ENCODE measurements at places on chromosomes 16 and 17.
A peak's percentile ranks its signal among the peaks of the same experiment; 100 is the strongest.

GRCh38 chr16:73846356-73846755 is 450.3 kb upstream of the PSMD7 start:
- DNase-seq, result no peak

DNA sequence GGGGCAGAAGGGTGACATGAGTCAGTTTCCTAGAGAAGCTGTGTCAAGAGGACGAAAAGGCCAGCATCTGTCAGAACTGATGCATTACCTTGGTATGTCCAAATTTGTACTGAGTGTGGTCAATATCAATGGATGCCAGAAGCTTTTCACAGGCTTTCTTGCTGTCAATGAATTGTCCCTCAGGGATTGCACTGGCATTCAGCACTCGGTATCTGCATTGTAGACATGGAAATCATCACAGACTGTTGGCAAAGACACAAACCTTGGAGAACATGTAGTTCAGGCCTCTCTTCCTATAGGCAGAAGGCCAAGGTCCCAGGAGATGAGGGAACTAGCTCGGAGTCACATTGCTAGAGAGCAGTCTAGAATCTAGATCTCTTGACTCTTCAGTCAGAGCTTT is 16.6 kb downstream of the MYH3 start:
- no peak for DNase-seq

DNA sequence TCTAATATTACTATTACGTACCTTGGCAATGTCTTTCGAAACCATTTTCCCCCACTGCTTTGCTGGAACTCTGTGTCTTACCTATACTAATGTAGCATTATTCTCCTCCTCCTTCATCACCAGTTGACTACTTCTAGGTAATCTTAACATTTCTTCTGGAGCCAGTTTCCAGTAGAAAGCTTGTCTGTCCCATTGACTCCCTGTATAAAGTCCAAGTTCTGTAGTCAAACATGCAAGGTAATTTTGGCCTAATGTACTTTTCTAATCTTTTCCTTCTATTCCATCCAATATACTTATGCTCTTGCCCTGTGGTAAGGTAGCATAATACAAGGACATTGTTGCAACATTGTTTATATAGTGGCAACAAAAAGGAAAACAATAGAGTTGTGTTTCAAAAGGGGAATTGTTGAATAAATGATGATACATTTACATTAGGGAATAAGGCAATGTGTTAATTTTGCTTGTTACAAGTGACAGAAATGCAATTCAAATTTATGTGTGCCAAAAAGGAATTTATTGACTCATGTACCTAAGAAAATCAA is 27.9 kb downstream of the OMG start:
- DNase-seq, result no peak

DNA sequence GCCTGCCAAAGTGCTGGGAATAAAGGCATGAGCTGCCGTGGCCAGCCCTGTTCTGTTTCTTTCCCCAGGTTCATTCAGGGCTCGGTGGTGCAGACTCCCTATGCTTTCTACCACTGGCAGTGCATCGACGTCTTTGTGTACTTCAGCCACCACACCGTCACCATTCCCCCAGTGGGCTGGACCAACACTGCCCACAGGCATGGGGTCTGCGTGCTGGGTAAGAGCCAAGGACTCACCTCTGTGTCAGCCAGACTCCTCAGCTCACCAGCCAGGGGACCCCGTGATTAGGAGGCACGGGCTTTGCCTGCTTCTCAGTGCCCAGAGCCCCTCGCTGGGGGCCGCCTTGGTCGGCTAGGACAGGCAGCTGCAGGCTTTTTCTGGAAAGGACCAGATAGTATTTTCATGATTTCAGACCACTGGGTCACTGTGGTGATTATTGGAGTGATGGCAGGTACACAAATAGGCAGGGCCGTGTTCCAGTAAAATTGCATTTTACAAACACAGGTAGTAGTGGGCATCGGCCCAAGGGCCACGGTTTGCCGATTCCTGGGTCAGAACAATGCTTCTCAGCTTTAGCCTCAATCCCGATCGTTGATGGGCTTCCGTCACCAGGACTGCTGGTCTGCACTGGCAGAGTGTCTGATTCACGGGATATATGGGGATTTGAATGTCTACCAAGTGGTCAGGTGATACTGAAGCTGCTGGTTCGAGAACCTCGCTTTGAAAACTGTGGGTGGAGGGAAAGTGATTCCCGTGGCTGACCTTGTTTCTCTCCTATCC is 5.0 kb downstream of the ENGASE start:
- no peak for DNase-seq

DNA sequence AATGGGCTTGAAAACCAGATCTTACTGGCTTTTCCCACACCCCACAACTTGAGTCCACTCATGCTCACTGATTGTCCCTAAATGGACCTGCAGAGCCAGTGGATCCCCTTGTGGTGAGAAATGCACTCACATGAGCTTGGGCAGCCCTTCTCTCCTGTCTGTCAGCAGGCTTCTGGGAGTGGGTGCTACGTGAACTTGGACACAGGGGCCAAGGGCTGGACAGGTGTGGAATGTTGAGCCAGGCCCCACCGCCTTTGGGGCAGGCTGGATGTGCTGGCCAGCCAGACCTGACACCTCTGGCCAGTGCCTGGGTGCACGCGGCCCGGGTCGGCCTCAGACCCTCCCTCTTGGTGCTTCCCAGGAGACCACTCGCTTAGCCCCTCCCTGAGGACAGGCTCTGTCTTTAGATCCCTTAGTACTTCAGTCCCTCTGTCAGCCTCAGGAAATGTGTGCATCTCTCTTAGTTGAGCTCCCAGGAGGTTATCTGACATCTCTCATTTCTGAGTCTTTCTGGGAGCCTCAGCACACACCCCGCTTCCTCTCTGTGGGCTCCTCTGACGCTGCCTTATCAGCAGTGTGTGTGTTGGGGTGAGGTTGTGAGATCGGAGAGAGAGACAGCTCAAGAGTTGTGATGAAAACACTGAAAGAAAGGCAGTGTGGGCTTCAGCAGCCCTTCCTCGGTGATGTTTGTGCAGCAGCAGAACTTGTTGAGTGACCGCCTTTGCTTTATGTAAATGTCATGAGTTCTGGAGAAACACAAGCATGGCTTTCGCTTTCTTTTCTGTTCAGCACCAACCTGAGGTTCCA is 117.0 kb downstream of the RAB11FIP4 start:
- peak; percentile 68 for DNase-seq

DNA sequence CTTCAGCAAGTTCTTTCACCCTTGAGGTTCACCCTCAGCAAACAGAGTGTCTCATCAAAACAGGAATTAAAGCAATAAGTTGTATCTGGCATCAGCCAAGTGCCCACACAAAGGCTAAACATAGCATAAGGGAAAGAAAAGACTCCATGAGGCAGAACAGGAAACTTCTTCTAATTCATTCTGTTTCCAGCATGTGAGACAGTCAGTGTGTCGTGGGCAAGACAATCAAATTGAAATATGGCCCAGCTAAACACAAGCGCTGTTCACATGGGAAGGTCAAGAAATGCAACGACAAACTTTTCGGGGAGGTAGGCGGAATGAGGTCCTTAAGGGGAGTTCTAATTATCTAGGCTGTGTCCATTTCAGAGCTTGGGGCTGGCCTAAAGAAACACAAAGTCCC is 393.4 kb downstream of the HAPSTR1 start:
- no peak for DNase-seq

GRCh38 chr16:31063843-31064611 is 10.0 kb downstream of the ZNF668 start:
- no peak for DNase-seq

- DNase-seq, result no peak
These were observed 161.3 kb downstream of the WSCD1 start for GRCh38 chr17:6231465-6231864.

DNA sequence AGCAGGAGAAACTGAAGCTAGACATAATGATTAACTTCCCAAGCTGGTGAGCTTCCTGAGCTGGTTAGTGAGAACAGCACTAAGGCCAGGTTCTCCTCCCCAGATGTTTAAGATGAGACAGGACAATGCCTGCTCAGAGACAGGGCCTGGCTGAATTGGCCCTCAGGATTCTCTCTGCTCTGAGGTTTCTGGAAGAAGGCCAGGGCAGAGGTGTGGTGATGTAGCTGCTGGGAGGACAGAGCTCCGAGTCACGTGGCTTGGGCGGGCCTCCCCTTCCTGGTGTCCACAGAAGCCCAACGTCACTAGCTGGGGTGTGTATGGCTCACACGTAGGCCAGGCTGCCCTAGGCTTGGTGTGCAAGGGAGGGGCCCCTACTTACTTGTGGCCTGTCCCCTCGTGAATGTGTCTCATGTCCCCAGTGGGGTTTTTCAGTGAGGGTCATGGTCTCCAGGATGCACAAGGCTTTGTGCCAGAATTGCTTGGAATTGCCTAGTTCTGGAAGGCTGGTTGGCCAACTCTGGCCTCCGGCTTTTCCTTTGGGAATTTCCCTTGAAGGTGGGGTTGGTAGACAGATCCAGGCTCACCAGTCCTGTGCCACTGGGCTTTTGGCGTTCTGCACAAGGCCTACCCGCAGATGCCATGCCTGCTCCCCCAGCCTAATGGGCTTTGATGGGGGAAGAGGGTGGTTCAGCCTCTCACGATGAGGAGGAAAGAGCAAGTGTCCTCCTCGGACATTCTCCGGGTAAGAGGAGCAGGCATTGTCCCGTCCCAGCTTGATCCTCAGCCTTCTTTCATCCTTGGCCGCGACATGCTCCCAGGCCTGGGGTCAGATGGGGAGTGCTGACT is 3.4 kb downstream of the NOD2 start:
- DNase-seq, result peak; percentile 62

GRCh38 chr17:65418622-65419021 is 142.8 kb downstream of the AXIN2 start:
- DNase-seq, result no peak

DNA sequence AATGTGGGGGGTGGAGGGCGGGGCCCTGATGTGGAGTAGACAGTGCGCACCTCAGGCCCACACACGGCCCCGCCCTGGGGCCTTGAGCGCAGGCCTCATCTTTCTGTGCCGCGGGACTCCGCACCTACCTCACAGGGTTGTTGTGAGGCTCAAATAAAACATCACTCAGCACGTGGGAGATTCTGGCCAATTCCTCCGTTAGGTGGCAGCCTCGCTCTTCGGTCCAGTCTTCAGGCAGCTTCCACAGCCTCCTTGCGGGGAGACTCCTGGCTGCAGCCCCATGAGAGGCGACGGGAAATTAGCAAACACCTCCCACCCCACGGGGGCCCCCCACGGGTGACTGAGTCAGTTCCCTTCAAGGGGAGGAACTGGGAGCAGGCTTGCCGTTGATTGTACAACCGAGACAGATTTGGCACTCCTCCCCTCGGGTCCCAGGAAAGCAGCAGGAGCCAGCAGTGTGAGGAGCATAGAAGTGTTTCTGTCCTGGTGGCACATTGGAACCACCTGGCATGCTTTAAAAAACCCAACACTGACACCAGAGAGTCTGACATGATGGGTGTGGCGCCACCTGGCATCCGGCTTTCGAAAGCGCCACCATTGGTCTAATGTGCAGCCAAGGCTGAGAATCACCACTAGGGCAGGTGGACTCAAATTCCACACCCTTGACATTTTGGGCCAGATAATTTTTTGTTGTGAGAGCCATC is 7.6 kb downstream of the MRM1 start:
- no peak for DNase-seq
